ENCODE measurements at places on chromosomes 3 and 15.

DNA sequence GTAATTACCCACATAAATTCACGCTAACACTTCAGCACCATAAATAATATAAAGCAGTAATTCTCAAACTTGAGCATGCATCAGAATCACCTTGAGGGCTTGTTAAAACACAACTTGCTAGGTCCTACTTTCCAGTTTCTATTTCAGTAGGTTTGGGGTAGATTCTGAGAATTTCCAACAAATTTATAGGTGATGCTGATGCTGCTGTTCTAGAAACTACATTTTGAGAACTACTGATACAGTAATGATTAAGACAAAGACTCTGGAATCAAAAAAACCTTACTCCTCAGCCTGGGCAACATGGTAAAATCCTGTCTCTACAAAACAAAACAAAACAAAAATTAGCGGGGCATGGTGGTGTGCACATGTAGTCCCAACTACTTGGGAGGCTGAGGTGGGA, 18.8 kb downstream of the TMEM39A start:
- no peak for DNase-seq

- no peak for DNase-seq
Measured at GRCh38 chr15:31340047-31340446, 13.4 kb downstream of the KLF13 start.

DNA sequence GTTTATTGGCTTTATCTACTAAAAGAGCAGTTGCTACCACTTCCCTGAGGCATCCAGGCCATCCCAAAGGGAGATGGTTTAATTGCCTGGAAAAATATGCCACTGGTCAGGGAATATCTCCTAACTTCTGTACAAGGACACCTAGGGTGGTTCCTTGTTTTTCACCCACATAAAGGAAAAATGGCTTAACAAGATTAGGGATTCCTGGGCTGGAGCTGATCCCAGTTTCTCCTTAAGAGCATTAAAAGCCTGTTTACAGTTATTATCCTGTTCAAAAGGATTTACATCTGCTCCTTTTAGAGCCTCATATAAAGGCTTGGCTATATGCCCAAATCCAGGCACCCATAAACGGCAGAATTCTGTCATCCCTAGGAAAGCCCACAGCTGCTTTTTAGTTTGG, 70.2 kb upstream of the WNT7A start:
- DNase-seq: no peak

- DNase-seq: no peak
Measured at GRCh38 chr3:111915905-111916304, 56.8 kb downstream of the PHLDB2 start.

- peak; percentile 7 for DNase-seq
Measured at GRCh38 chr3:61936344-61936937, 375.1 kb downstream of the PTPRG start.

- no peak for DNase-seq
Measured at GRCh38 chr3:120892921-120893320, 15.1 kb upstream of the STXBP5L start.

DNA sequence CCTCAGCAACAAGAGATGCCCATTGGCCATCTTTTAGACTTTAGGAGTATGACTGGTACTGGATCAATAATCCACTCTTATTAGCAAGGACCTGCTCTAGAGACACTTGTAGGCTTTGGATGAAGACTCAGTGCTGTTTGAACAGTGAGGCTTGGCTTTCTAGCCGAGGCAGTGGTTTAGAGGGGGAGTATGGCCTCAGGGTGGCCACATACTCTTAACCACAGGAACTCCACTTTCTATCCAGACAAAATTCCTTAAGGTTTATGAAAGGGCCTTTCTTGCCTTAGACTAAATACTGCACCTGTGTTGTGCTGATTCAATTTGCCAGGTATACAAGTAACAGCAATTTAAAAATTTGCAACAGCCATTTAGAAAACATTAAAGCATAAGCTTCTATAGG, 1046.3 kb downstream of the DIPK2A start:
- DNase-seq: no peak

GRCh38 chr15:93210995-93211394, 122.0 kb upstream of the RGMA start:
- no peak for DNase-seq

GRCh38 chr3:4149296-4149695, 153.9 kb upstream of the SETMAR start:
- no peak for DNase-seq

GRCh38 chr3:183981990-183982644, 35.6 kb downstream of the ABCC5 start:
- DNase-seq: no peak

DNA sequence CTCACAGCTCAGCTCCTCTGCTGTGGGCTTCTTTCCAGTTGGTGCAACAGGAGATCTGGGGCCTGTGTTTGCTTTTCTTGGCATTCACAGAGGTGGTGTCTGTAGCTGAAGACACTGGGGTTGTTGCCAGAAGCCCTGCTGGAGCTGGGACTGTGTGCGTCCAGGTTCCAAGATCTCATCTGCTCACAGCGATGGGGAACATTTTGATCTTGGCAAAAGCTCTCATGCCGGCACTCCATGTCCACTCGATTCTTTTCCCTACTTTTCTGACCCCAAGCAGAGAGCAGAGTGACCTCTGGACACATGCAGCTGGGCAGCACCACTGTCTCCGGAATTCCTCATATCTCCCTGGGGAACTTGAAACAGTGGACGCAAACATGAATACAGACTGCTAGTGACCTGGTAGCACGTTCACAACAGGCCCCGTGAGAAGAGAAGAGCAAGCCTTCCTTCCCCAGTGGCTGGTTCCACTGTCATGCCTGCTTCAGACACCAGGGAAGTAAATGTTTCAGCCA, 36.1 kb upstream of the MECOM start:
- no peak for DNase-seq

DNA sequence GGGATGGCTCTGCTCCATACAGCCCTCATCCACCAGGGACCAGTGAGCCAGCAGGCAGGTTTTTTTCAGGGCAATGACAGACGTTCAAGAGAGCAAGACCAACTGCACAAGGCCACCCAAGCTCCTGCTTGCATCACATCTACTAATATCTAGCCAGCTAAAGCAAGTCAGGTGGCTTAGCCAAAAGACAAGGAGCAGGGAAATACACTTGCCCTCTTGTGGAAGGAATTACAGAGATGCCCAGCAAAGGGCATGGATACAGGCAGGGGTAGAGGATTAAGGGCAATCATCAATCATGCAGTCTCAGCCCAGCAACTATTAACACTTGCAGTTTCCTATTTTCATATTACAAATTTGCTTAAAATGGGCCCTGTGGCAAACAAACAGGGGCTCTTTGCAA, 81.5 kb upstream of the NTRK3 start:
- no peak for DNase-seq

DNA sequence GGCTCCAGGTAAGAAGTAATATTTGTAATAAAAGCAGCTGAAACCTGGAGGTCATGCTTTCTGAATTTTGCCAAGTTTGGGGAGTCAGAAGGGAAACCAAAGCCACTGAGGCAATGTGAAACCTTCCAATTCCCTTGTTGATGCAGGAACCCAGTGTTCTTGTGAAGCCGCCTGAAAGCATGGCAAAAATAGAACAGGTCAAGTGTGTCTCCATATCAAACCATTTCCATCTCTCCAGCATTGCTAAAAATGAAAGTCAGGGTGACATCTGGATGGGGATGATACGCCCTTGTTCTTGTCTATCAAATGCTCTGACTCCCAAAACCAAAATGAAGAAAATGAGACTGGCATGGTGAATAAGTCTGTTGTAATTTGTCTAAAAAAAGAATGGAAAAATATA, 362.5 kb downstream of the VPS13C start:
- no peak for DNase-seq

DNA sequence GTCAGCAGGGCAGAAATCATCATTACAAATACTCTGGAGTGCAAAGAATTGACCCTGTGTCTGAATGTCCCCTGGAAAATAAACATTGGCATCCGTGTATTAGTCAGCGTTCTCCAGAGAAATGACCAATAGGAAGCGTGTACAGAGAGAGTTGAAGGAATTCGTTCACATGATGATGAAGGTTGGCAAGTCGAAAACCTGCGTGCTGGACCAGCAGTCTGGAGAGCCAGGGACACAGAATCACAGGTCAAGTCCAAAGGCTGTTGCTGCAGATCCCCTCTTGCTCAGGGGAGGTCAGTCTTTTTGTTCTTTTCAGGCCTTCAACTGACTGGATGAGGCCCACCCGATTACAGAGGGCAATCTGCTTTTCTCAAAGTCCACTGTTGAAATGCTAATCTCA, 16.6 kb downstream of the GP9 start:
- no peak for DNase-seq

- no peak for DNase-seq
Measured at GRCh38 chr3:10950476-10951294, 41.9 kb upstream of the SLC6A1 start.

GRCh38 chr15:64767203-64767602, 8.2 kb downstream of the RBPMS2 start:
- DNase-seq: no peak

GRCh38 chr3:134145183-134145582, 105.5 kb downstream of the RYK start:
- DNase-seq: no peak
